ENCODE measurements at places on chromosomes 16 and 17.

DNA sequence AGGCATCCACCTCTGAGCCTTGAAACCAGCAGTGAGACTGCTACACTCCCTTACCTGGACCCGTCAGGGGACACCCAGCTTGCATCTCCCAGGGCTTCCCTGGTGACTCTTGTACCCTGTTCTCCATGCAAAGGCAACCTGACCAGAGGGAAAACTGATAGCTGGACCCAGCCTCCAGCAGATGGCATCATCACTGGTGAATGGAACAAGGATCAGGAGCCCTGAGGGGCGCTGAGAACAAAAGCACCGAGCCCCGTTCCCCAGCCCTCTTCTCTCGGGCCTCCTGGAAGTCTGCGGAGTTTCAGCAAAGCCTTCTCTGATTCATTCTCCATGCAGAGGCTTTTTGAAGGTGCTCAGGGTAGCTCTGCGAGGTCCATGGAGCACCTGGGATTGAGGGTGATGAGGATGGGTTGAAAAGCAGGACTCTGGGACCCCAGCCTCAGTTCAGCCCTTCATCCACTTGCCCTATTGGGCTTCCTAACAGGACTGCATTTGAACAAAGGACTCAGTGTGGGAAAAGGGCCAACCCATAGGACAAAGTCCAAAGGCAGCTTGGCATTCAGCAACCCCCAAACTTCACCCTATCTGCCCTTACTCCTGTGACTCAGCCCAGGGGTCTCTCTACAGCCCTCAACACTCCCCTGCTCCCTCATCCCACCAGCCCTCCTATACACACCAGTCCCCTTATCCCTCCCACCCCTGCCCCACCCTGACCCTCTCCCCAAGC is 45.0 kb upstream of the LHX1 start:
- DNase-seq = no peak

DNA sequence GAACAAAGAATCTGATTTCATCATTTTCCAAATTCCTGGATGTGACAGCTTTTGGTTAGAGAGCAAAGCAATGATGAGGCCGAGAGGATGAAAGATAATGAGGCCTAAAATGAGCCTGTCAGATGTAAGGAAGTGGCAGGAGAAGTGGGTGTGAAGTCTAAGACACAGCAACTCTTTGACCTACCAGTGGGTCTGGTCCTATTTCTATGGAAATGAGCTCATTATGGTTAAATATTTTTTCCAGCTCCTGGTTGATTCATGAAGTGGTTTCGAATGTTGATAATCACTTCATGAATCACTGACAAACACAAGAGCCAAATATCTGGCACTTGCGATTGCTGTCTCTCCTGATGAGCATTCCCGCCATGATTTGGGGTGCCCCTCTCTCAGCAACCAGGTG is 273.3 kb upstream of the CDH5 start:
- no peak for DNase-seq

- DNase-seq = no peak
These were observed 4.8 kb downstream of the KLHL11 start for GRCh38 chr17:41860254-41860931.

DNA sequence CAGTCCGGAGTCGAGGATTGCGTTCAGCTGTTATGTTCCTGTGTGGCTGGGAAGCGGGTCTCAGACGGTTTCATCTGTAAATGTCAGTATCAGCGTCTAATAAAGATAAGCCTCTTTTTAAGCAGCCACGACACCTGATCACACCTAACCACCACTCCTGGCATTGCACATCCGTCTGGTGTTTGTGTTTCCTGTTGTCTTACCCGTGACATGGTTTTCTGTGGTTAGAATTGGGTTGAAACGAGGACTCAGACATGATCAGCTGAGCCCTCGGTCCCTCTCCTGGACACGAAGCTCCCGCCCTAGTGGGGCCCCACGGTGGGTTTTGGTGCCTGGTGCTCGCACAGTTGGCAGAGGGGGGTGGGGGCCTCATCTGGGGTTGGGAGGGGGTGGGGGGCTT is 18.3 kb downstream of the CPNE7 start:
- no peak for DNase-seq

GRCh38 chr17:32684087-32684958 is 192.6 kb downstream of the MYO1D start:
- DNase-seq = no peak

DNA sequence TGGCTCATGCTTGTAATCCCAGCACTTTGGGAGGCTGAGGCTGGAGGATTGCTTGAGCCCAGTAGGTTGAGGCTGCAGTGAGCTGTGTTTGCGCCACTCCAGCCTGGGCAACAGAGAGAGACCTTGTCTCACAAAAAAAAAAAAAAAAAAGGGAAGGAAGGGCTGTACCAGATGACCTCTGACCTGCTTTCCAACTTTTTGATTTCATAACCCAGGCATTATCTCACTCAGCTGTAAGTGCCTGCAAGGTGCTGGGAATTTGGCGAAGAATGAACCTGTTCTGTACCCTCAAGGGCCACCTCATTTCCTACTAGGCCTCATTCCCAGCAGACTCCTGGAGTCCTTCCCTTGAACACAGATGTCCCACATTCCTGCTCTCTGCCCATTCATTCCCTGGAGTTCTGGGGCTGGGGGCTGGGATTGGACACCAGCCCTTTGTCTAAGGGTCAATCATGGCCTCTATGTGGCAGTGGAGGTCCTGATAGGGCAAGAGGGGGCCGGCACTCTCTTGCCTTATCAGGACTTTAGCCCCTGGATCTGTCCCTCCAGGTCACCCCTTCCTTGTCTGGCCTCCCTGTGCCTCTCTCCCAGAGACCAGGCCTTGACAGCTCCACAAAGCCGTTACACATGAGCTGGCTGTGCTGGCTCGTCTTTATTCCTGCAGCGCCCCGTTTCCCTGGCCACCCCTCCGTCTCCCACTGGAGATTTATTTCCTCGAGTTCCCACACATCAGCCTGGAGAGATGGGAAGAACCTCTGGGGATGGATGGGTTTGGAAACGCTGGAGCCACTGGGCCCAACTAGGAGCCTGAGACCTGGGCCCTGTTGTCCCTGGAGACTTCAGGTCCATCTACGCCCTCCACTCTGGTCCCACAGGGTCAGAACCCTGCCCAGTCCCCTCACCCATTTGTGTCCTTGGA is 821 bp upstream of the GFAP start:
- no peak for DNase-seq

DNA sequence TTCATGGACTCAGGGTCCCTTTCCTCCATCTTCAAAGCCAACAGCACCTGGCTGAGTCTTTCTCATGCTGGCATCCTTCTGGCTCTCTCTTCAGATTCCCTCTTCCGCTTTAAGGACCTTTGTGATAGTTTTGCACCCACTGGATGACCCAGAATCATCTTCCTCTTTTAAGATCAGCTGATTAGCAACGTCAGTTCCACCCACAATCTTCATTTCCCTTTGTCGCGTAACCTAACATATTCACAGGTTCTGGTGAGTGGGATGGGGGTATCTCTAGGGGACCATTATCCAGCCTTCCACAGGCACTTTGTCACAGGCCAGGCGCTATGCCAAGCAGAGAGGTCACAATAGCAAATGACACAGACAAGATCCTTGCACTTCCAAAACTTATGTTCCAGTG is 593.8 kb downstream of the MAF start:
- DNase-seq = no peak

GRCh38 chr17:49315551-49316257 is 46.3 kb downstream of the ZNF652 start:
- peak; percentile 92 for DNase-seq

GRCh38 chr16:87461466-87461991 is 31.3 kb downstream of the ZCCHC14 start:
- peak; percentile 97 for DNase-seq

DNA sequence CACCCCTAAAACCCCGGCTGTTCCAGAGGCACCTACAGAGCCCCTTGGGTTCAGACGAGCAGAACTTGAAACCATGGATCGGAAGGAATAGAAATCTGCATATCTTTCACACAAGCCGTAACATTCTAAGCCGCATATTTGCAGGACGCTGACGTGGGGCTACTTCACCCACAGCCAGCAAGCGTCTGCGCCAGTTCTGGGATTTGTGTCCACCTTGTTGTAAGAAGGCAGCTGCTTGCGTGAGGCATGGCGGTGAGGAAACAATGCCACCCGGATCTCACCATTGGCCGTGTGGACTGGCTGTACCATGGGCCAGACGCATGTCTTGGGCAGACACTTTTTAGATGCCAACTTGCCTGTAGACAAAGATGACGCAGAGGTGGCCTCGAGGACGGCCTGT is 34.5 kb downstream of the TNFRSF13B start:
- no peak for DNase-seq

DNA sequence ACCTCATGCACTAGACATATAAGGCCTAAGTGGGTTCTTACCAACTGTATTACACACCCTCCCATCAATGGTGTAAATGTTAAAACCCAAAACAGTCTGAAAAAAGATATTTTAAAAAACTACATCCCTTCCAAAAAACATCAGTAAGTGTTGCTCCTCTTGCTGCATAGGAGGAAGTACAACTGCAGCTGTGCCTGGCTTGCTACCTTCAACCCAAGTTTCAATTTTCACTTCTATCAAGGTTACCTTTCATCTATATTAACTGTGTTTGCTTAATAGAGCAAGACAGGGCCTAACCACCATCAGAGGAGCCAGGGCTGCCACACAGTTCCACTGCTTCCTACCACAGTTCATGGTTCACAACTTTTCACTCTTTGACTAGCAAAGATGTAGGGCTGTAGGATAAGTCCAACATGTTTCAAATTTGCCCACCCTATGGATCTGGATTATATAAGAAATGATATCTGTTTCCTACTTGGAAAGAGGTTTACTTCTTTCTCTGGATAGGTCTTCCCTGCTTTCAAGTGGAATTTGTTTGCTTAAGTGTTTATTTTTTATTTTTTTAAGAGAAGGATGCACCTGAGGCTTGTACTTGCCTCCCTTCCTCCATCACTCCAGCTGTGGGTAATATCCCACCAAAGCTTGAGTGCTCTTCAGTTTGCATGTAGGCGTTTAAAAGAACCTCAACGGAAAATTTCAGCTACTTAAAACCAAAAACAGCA is 56.7 kb downstream of the GRB7 start:
- DNase-seq = no peak

DNA sequence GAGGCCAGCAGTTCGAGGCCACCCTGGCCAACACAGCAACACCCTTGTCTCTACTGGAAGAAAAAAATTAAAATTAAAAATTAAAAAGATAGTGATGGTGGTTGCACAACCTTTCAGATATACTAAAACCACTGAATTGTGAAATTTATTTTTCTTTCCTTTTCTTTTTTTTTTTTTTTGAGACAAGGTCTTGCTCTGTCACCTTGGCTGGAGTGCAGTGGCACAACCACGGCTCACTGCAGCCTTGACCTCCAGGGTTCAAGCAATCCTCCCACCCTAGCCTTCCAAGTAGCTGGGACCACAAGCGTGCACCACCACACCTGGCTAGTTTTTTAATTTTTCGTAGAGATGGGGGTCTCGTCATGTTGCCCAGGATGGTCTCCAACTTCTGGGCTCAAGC is 254.4 kb downstream of the SLC39A11 start:
- DNase-seq = no peak

DNA sequence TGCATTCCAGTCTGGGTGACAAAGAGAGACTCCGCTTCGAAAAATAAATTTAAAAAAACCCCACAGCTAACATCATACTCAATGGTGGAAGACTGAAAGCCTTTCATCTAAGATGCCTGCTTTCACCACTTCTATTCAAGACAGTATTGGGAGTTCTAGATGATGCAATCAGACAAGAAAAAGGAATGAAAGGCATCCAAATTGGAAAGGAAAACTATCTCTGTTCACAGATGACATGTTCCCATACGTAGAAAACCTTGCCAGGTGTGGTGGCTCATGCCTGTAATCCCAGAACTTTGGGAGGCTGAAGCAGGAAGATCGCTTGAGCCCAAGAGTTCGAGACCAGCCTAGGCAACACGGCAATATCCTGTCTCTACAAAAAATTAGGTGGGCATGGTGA is 31.1 kb downstream of the RANBP10 start:
- DNase-seq = no peak

DNA sequence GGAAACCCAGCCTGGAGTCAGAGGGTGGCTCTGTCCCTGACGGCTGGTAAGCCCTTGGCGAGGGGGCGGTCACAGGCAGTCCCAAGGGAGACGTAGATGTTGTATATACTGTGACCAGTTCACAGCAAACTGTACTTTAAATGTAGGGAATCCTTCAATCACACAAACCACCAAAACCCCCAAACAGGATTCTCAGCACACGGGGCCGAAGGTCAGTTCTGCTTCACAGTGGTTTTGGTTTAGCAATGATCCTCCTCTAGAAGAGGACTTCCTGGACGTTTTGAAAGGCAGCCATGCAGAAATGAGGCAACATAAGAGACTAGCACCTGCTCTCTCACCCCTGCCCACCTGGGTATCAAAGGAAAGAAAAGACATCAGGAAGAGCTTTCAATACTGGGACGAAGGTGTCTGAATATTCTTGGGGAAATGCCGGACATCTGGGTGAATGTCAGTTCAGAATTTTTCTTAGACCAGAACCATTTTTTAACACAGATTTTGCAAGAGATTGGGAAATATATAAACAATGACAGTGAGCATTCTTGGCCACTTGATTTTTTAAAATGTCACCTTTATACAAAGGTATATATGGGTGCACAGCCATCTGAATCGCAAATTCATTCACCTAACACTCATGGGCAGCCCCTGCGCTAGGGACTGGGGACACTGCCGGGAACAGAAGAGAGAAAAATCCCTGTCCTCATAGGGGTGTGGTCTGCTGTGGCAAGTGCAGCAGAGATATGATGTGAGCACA is 74.2 kb downstream of the CRISPLD2 start:
- no peak for DNase-seq

DNA sequence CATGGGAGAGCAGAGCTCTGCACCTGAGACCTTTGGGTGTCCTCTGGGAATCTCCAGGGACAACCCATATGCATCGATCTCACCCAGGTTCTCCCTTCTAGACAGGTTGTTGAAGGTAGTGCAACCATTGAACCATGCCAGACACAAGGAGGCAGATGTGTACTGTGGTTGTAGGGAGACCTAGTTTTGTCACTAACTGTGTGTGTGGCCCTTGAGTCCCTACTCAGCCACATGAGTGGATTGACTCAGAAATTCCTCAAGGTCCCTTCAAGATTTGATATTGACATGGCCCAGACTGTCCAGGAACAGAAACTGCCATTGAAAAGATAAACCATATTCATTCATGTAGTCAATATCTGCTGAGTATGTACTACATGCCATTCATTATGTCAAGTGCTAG is 396.4 kb upstream of the CCL2 start:
- DNase-seq = no peak

GRCh38 chr16:16861546-16861945 is 482.6 kb downstream of the NPIPA7 start:
- peak; percentile 41 for DNase-seq
